ENCODE measurements at places on chromosomes 13 and 19.

DNA sequence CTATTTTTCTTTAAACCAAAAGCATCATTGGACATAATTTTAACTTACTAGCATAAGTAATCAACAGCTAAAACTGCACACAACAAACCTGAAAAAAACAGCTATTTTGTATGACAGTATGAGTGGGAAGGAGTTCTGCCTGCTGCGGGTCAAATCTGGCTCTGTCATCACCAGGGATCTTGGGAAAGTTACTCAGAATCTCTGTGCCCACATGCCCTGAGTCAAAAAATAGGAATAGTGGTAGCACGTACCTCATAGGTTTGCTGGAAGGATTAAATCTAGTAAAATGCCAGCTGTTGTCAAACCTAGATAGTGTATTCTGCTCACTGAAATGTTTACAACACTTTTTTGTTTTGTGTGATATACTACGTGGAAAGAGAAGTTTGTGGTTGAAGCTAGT is 1.1 kb downstream of the CLN5 start:
- DNase-seq = no peak

- DNase-seq = peak; percentile 92
Observed at GRCh38 chr19:6373096-6373812, 660 bp downstream of the ALKBH7 start.

DNA sequence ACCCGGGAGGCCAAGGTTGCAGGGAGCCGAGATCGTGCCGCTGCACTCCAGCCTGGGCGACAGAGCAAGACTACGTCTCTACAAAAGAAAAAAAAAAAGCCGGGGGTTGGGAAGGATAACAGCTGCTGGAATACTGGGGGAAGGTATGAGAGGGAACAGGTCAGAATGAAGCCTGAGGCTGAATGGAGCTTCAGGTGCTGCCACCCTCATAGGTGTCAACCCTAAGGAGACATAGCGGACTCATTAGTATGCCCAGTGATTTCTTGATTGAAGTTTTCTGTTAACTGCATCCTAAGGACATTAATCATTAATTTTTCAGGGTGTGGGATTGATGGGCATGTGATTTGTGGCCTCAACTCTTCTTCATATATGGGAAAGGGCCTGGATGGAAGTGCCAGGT is 6.0 kb downstream of the SMARCA4 start:
- DNase-seq = no peak

- no peak for DNase-seq
Observed at GRCh38 chr19:56071151-56071550, 49.9 kb downstream of the ZNF787 start.
